ENCODE measurements at places on chromosomes 5 and 9.
A peak's percentile ranks its signal among the peaks of the same experiment; 100 is the strongest.

GRCh38 chr9:10843151-10843550 is 230.3 kb upstream of the PTPRD start:
- no peak for DNase-seq

- no peak for DNase-seq
Observed at GRCh38 chr9:98168941-98169488, 23.4 kb downstream of the CORO2A start.

DNA sequence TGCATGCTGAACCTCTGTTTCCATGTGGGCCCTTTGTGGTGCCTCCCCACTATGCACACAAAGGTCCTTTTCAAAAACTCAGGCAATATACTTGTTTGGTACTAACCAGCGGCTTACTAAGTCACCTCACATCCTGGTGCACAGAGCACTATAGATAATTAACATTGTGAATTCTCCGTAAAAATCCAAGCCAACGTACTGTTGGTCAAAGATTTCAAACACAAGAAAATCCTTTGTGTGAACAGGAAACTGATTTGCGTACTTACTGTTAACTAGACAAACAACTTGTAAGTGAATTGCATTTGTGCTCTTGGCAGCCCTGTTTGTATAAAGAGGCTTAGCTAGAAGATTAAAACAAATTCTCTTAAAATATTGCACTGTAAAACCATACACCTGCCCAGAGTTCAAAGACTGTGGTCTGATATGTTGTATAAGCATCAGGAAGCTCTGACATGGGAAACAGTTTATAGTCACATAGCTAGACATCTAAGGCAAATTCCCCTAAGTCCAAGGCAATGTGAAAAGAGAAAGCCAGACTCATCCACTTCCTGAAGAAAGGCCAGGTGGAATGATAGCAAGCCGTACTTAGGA is 125.0 kb upstream of the SLC12A2 start:
- no peak for DNase-seq

DNA sequence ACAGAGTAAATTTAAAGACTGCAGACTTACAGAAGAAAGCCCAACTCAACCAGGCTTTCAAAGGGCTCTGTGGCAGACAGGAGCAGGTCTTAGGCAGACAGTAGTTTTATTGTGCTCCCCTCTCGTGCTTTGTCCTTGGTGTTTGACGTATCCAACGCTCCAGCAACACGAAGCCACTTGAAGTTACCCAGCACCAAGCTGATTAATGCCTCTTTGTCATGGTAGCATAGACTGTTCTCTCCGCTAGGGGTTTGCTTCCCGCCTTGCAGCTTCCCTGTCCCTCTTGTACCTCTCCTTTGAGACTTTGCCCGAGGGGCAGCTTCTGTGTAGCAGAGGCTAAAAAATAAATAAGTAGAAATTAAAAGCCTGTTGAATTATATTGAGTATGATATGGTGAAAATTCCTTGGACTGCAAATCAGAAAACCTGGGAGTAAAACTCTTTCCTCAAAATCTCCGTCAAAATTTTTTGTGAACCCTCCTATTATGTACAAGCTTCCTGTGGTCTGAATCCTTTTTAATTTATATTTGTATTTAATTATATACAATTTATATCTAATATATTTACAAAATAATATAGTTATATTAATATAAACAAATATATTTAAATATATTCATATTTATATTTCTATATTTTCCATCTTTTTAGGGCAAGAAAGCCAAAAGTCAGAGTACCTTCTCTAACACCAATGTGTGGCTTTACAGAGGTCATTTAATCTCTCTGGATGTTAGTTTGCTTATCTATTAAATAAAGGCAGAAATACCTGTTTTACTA is 405.4 kb downstream of the DMAC1 start:
- no peak for DNase-seq

- DNase-seq = no peak
Observed at GRCh38 chr9:19946441-19947109, 157.7 kb upstream of the SLC24A2 start.

GRCh38 chr5:173963182-173963838 is 25.7 kb upstream of the C5orf47 start:
- DNase-seq = peak; percentile 46

GRCh38 chr9:111839987-111840386 is 45.2 kb upstream of the SHOC1 start:
- no peak for DNase-seq

DNA sequence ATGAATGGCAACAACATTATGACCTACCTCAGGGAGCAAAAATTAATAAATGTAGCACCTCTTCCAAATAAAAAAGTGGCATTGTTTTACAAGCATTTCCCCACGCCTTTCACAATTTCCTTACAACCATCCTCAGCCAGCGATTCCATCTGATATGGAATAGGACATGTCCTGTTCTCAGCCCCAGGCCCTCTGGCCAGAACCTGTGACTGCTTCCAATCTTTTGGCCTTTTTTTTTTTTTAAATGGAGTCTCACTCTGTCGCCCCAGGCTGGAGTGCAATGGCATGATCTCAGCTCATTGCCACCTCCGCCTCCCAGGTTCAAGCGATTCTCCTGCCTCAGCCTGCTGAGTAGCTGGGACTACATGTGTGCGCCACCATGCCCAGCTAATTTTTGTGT is 16.8 kb upstream of the WNK2 start:
- no peak for DNase-seq

DNA sequence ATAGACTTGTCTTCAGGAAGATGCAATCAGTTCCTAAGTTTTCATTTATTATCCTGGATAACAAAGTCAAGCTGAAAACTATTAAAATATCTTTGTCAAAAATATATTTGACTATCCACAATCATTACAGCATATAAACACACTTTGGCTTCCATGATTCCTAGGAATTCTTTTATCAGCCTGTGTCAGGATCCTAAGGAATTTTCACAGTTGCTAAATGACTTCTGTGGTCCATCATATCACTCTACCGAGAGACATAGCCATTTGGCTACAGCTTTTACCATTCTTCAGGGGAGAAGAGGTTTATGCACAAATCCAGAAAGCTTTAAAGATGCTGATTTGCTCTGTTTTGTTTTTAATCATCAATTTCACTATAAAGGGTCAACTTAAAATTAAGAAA is 128.3 kb downstream of the MLLT3 start:
- no peak for DNase-seq
